HCEC 1CT (cell line): ENCODE measurements at places on chromosomes 4 and X.

DNA sequence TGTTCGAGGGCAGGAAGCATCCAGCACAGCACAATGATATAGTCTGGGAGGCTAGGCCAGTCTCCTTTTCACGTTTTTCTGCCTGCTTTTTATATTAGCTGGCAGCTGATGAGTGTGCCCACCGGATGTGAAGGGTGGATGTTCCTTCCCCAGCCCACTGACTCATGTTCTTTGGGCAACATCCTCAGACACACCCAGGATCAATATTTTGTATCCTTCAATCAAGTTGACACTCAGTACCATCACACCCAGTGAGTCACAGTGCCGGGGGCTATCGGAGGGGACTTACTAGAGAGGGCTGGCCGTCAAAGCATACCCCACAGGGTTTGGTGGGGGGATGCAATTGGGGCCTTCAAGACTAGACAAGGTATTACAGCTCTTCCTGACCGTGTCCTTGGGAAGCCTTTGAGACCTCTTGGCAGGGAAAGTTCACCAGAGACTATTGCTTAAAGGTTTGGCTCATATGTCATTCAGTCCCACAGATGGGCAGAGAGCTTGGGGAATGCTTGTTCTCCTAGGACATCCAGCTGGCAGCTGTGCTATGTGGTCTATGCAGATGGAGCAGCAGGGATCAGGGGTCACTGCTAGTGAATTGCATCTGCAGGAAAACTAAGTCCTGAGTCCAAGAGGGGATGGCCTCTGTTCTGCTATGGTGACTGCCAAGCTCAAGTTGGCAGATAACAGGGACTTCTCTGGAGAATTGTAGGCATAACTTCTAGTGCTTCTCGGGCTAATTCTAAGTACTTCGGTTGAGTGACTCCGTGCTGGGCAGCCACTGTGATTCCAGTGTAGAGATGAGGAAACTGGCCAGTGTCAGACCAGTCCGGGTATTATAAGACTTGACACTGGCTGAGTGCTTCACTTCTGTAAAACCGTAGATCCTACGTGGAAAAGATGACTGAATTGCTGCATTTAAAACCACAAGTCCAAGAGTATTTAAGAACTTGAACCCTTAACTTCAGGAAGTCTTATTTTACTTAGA, 12.9 kb upstream of the WDR1 start:
- DNase-seq, result no peak

DNA sequence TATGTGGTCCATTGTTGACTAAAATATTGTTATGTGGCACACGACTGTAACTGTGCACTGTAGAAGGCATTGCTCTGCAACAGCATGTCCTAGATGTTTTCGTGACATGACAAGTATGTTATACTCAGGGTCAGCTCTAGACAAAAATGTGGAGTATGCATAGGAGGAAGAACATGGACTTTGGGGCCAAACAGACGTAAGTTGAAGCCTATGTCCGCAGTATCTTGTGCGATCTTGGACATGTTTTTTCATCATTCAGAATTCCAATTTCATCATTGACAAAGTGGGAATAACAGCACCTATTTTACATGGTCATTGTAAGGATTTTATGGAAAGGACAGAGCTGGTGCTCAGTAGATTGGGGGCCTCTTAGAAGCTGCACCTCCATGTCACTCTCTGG, 27.7 kb upstream of the PROM1 start:
- DNase-seq, result no peak

GRCh38 chr4:75107755-75108612, 175.1 kb downstream of the PARM1 start:
- DNase-seq, result no peak

DNA sequence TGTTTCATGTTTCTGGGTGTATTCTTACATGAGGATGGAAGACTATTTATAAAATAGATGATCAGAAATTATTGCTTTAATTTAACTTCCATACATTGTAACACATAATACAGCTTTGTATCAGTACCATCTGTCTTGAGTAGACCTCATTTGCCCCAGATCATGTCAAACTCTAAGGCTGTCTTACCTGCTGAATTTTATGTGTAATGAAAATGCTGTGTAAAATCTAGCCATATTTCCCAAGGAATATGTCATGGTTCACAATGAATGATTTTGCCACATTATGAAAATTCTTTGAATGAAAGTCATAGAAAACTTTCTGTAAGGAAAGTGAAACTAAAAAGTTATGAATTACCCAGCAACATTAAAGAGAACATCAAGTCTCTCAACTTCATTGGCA, 7.4 kb downstream of the BDH2 start:
- no peak for DNase-seq

DNA sequence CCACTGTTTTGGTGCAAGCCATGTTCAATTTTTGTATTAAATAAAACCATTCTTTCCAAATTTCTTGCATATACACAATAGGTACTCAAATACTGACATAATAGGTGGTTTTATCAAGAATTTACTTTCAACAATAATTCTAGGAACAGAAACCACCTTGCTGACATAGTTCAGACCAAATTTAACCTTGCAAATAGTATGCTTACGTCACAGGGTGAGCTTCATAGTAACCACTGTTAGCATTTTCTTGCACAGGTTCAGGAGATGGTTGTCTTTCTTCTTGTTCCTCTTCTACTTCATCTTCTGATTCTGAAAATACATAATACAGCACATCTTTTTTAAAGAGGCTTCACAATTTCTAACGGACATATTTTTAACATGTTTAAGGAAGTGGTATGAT, 17.6 kb downstream of the G3BP2 start:
- no peak for DNase-seq

- DNase-seq, result no peak
Observed at GRCh38 chrX:9183481-9183880, 149.6 kb upstream of the FAM9B start.

GRCh38 chr4:182225257-182225852, 17.8 kb upstream of the TENM3 start:
- DNase-seq, result no peak

DNA sequence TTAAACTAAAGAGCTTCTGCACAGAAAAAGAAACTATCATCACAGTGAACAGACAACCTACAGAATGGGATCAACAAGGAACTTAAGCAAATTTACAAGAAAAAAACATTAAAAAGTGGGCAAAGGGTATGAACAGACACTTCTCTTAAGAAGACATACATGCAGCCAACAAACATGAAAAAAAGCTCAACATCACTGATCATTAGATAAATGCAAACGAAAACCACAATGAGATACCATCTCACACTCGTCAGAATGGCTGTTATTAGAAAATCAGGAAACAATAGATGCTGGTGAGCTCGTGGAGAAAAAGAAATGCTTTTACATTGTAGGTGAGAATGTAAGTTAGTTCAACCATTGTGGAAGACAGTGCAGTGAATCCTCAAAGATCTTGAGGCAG, 27.8 kb downstream of the PAPSS1 start:
- DNase-seq, result no peak

- DNase-seq, result no peak
Observed at GRCh38 chr4:56860781-56861180, 39.3 kb upstream of the SPINK2 start.

- DNase-seq, result no peak
Observed at GRCh38 chr4:125734504-125734903, 419.7 kb downstream of the FAT4 start.

DNA sequence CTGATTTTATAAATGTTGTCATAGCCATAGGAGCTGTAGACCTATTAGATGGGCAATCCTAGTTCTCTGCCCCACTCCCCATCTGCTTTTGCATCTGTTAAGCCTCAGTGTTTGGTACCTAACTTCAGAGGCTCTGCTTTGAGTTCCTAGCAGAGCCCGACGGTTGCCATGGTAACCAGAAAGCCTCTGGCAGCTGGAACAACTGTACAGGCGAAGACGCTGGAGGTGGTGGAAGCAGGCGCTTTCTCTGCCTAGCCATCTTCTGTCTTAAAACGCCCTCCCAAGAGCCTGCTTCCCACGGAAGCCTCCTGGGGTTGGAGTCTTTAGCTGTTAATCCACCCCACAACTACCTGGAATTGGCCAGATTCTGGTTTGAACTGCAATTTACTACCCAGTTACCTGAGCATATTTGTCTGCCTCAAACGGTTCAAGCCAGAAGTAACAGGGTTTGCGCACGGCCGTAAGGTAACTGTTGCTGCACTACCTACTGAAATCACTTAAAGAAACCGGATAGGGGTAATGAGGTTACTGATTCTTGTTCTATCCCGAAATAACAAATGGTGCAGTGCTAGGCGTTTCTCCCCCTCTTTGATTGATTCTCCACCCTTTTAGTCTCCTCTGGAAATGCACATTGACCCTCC, 1.0 kb upstream of the GABRG1 start:
- no peak for DNase-seq
